ENCODE measurements at places on chromosomes 12 and 14.

GRCh38 chr14:105197211-105197641 lies 16.1 kb upstream of the NUDT14 start:
- no peak for DNase-seq

- DNase-seq, result no peak
Observed at GRCh38 chr12:122813310-122813713, 21.9 kb upstream of the HIP1R start.

DNA sequence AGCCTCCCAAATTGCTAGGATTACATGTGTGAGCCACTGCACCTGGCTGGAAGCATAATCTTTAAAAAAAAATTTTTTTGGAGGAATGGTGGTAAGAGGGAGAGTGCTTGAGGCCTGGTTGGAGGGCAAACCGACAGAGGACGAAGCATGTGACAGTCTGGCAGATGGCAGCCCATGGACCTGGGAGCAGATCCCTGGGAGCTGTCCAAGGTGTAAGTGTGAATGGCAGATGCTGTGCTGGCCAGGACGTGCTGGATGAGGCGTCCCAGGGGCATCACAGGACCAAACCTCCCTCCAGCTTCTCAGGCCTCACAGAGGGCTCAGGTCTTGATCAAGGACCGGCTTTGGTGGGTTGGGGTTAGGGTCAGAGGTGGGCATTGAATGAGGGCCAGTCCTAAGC lies 128.4 kb upstream of the NCOR2 start:
- no peak for DNase-seq

- no peak for DNase-seq
Observed at GRCh38 chr12:46446645-46447044, 74.1 kb upstream of the SLC38A2 start.

GRCh38 chr14:51023964-51024363 lies 70.9 kb downstream of the TRIM9 start:
- peak; percentile 56 for DNase-seq

DNA sequence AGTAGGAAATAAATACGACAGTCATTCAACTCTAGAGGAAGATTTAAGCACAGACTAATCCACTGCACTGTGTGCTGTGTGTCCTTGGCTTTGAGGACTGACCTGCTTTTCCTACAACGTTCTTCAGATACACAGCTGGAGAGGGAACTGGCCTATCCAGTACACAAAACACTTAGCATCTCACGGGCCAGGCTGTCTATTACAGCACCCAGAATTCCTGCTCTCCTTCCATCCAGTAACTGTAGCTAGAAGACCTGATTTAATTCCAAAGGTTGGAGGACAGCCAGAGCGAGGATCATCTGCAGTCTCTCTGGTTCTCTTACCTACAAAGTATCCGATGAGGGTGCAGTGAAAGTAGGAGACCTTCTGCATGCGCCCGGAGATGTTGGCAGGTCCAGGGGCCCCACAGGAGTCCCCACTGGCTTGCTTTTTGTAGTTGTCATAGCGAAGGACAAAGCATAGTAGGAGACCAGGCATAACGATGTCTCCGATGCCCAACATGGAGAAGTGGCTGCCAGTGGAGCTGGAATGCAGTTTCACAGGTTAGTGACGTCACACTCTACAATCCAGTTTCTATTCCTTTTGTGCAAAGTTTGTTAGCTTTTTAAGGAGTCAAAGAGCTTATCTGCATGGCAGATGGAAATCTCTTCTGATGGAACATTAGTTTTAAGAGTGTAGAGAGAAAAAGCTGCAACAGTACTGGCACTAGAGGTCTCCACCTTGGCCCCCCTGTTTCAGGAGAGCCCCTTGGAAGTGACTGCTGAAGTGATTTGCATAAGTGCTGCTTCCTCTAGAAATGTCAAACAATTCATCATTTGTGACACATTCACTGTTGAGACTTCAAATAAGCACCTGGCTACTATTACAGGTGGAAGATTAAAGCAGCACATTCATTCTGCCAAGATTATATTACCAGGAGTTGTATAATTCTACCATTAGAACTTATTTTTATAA lies 41.7 kb downstream of the ACADS start:
- no peak for DNase-seq

GRCh38 chr14:91258876-91259275 lies 14.4 kb upstream of the GPR68 start:
- DNase-seq, result no peak

DNA sequence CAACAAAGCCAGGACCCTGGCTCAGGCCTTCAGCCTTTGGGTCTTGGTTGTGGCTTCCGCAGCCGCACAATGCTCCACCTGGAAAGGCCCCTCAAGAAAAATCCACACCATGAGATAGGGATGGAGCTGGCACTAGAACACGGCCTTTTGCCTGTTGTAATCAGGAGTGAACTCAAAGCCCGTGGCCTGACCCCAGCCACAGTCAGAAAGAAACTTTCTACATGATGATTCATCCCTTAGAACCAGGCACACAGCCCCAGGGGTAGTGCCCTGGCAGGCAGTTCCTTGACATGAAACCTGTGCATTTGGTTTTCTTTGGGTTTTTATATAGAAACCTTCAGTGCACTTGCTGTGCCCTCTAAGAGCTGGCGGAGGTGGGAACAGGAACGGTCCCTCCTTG lies 5.1 kb downstream of the CLMN start:
- DNase-seq, result no peak

- DNase-seq, result no peak
Observed at GRCh38 chr12:130619385-130620001, 96.6 kb downstream of the RIMBP2 start.

DNA sequence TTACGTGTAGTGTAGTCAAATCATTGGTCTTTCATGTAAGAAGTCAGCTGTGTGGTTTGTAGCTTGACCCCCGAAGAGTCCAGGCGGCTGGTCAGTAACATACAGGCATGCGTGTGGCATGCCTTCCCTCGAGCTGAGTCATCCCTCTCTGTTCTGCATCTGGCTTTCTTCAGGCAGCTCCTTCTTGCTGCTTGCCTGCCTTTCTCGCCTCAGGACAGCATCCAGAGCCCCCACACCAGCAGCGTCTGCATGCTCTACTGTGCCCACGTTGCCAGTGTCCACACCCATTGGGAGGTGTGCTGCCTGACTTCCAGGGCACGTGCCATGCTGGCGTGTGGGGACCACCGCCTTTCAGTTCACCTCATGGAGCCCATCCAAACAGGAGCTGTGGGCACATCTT lies 96.8 kb downstream of the EP400 start:
- DNase-seq, result no peak

DNA sequence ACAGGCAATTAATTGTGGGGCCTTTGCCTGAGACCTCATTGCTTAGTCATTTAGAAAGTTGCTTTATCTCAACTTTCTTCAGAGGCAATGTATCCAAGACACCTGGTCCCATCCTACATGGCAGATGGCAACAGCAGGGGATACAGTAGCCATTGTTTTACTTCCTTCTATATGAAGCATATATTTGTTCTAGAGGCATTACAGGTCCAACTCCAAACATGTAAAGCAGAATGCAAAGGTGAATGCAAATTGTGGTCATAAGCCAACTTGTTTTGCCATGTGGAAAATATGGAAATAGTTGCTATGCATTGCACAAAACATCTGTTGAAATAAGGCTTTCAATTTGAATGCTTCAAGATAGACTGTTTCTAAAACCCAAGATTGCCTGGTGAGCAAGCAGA lies 109.8 kb upstream of the BCAT1 start:
- DNase-seq, result no peak

- no peak for DNase-seq
Observed at GRCh38 chr14:23696701-23697239, 60.6 kb downstream of the DHRS2 start.

- DNase-seq, result peak; percentile 86
Observed at GRCh38 chr12:124655698-124656516, 88.5 kb upstream of the NCOR2 start.

DNA sequence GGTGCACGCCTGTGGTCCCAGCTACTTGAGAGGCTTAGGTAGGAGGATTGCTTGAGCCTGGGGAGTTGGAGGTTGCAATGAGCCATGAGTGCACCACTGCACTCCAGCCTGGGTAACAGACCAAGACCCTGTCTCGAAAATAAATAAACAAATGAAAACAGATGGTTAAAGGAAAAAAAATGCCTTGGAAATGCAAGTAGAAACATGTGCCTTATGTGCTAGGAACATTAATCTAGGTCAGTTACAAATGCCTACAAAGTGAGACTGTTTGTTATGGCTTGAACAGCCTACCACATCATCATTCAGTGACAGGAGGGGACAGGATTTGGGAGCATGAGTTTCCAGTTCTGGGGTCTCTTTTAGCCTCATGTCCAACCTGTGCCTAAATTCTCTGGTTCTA lies 52.4 kb upstream of the BCAT1 start:
- DNase-seq, result no peak

- no peak for DNase-seq
Observed at GRCh38 chr12:111448266-111448830, 42.6 kb downstream of the SH2B3 start.

DNA sequence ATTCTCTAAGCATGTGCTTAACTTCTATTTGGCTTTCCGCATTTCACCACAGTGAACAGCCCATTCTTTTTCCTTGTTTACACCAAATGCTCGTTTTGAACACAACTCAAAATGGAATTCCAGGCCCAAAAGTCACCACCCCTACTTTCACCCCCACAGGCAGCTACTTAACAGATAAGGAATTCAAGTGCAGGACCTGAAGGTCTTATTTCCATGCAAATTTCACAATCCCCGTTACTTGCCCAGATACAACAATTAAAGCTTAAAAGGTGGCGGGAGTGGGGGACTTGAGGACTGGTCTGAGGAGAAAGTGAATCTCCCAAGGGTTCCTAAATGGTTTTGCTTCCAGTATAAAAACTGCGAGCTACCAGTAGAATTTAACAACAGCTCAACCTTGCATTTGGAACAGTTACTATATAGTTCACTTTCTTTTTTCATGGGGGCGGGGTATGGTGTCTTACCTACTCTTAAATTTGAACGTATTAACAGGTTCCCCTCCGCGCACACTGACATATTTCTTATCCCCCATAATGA lies 3.7 kb downstream of the USP44 start:
- no peak for DNase-seq

GRCh38 chr12:5691943-5692342 lies 253.1 kb downstream of the ANO2 start:
- no peak for DNase-seq

DNA sequence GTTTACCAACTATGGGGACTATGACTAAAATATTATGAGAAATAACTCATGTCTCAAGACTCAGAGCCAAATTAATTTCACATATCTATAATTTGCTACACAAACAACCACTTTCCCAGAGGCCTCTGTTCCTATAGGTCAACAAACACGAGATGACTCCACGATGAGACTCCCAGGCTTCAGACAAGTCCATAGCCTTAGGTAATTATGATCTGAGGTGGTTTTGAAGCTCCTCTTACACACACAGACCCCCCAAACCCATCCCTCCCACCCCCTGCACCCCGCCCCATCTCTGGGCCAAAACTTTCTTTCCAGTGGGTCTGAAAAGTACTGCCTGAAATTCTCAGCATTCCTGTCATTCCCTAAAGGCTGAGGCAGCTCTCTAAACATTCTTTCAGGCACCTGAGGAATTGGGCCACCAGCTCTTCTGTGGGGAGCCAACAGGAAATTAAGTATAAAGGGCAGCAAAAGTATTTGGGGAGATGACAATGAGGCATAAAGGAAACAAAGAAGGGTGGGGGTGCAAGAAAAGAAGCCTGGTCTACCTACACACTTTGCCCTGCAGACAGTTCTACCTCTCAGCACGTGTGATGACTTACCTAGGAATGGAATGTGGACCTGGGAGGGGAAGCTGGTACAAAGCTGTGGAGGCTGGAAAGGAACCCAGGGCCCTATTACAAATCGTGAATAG lies 143.6 kb downstream of the PAWR start:
- no peak for DNase-seq

DNA sequence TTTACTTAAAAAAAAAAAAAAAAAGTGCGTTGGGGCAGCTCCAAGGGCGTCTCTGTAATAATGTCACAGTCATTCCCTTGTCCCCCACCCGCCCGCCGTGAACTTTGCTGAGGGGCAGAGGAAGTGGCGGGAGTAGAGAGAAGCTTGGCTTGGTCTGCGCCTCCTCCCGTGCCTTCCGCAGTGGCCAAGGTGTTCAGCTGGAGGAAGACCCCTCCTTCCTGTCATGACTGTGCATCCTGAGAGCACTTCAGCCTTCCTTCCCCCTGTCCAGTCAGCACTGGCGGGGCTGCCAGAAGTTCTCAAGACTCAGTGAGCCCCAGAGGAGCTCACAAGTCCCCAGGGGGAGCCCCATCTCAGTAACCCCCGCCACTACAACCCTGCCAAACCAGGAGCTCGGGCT lies 32.2 kb downstream of the AACS start:
- DNase-seq, result no peak

DNA sequence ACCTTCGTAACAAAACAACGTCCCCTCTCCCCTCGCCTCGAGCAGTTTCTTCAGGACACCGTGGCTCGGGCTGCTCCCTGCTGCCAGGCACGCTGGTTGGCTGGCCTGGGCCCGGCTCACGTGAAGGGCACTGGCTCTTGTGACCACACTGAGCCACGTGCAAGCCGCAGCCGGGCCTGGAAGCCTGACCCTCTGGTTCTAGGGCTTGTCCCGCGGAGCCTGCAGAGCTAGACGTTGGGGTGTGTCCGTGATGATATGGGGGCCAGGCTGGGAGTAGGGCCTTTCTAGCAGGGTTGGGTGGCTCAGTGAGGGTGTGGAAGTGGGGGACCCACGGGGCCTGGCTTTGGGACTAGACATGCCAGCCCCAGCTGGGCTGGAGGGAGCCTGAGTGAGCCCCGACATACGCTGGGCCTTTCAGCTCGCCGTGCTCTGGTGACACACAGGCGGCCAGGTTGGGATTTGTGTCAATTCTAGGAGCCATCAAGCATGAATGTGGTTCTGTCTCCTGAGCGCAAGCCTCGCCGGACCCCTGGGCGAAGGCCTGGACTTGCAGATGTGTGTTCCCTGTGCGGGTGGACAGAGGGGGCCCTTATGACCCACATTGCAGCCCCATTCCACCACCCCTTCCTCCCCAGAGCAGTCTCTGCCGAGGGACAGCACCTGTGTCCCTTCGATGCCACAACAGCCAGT lies 13.6 kb upstream of the AMN start:
- DNase-seq, result no peak

DNA sequence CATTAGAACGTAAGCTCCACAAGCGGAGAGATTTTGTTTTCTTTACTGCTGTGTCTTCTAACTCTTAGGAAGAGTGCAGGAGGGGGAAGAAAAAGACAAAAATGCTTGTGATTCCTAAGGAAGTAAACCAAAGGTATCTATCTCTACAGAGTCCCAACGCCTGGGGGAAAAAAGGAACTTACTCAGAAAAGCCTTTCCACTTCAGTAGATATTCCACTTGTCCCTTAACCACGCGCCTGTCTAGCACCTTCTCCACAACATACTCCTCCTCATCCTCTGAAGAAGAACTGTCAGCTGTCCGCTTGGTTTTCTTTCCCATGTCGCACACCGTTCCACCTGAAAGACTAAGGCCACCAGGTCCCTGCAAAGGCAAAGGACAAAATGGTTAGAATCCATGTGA lies 22.6 kb downstream of the CBX5 start:
- DNase-seq, result no peak

DNA sequence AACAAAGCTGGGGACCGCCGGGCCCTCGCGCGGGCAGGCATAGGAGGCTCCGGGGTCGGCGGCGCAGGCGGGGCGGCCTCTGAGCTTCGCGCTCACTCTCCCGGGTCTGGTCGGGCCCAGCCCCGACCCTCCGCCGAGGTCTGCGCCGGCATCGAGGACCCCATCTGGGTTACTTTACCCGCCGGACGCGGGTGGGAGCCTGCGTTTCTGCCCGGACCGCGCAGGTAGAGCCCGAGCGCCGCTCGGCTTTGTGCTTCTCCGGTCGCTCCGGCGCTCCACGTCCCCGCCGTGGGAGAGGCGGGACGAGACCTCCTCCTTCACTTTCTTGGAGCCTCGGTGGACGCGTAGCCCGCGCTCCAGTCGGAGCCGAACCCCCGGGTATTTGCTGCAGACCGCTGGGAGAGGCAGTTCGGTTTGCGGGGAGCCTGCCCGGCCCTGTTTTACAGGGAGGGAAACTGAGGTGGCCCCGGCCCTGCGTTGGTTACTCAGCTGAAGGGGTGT lies 63.2 kb downstream of the FBXL14 start:
- DNase-seq, result no peak

All from hippocampal formation (tissue), 2 donors.